ENCODE measurements at places on chromosomes 4 and X. TPM values are rescaled to one million over a fixed set of nuclear protein-coding genes. Genes with fewer than 3 reads are reported as not detected.

GRCh38 chrX:82127228-82128123 lies 925.6 kb downstream of the SH3BGRL start:
- no peak for DNase-seq

- DNase-seq = no peak
Observed at GRCh38 chr4:166655231-166655630, 579.1 kb downstream of the SPOCK3 start.

- DNase-seq = peak; percentile 26
Observed at GRCh38 chrX:68432648-68433047, 647 bp downstream of the OPHN1 start.

- no peak for DNase-seq
Observed at GRCh38 chr4:166896254-166896653, 338.0 kb downstream of the SPOCK3 start.

DNA sequence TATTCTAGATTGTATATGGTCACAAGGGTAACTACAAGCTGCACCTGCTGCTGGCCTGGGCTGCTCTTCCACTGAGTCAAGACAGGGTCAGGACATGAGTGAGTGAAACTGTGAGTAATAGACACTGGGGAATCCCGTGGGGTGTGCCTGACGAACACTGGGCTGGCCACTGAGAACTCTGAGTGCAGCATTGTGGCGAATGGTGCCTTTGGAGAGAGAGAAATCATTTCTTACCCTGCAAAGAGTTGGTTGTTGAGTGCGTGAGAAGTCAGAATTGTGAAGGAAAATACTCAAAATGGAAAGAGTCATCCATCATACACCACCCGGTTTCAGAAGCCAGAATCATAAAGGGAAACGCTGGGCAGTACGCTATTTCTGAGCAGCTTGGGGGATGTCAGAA lies 43.1 kb upstream of the LSM6 start:
- no peak for DNase-seq

GRCh38 chr4:158002173-158002572 lies 170.7 kb downstream of the GASK1B start:
- no peak for DNase-seq

DNA sequence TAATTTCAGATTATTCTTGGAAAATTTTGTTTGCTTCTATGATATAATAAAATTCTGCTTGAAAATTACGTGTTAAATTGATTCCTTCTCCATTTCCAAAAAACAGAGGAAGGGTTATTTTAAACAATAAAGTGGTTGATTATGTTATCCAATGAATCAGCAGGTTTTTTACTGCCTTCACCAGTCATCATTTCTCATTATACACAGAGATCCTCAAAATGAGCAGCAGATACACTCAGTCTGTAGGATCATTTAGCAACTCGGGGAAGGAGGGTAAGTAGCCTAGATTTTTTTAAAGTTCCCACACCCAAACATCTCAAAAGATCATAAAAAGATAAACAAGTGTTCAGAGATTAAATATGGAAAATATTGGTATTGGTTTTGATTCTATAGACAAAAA lies 6.8 kb upstream of the TMEM144 start:
- no peak for DNase-seq

DNA sequence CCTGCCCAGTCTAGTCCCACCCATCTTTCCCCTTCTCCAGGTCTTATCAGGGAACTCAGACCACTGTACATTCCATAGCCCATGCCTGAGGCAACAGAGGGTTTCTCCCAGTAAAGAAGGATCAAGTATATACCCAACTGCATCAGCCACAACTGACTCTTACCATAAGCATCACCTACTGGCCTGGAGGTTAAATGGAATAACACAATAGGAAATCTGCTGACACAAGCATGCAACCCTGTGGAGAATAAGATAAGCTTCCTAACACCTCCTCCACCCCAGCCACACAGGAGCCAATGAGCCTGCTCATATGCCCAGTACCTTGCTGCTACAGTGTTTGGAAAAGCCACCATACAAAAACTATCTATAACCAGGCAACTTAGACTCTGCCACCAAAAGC lies 34.6 kb upstream of the PLK4 start:
- no peak for DNase-seq

DNA sequence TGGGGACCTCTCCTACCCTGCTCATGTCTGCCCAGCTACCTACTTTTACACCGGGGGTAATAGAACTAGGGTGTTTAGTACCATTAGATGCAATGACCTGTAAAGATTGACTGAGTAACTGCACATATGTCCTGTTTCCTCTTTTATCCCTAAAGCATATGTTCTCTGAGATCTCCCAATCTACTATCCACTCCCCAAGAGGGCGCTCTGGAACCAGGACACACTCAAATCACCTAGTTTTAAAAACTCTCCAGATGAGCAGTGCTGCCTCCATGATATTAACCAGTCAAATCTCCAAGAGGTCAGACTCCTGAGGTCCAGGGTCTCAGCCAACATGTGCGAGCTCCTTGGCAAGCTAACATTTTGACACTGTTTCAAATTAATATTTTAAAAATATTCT lies 87.0 kb upstream of the TSPAN5 start:
- peak; percentile 18 for DNase-seq

DNA sequence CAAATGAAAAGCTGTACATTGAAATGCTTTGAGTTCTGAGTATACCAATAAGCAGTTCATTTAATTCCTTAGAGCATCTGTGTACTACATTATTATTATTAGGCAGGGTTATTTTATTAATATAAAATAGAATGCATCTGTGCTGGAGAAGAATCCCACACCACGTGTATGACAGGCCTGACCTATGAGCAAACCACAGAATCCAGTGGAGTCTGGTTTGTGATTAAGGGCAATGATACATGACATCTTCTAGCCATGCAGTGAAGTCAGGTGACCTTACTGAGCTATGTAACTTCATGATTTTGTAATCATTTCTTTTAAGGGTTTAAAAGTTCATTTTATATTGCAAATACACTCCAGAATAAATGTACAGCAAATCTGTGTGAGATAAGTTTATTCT lies 1165.0 kb upstream of the TENM3 start:
- no peak for DNase-seq

DNA sequence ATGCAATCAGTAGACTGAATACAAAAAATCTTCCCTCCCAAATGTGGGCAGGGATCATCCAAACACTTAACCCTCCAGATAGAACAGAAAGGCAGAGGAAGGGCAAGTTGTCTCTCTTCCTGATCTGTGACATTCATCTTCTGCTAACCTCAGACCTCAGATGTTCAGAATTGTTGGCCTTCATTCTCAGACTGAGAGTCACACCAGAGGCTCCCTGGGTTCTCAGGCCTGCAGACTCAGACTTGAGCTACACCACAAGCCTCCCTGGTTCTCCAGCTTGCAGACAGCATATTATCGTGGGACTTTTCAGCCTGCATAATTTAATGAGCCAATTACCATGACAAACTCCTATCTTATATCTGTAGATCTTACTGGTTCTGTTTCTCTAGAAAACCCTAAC lies 1471.6 kb upstream of the ADGRL3 start:
- DNase-seq = no peak

DNA sequence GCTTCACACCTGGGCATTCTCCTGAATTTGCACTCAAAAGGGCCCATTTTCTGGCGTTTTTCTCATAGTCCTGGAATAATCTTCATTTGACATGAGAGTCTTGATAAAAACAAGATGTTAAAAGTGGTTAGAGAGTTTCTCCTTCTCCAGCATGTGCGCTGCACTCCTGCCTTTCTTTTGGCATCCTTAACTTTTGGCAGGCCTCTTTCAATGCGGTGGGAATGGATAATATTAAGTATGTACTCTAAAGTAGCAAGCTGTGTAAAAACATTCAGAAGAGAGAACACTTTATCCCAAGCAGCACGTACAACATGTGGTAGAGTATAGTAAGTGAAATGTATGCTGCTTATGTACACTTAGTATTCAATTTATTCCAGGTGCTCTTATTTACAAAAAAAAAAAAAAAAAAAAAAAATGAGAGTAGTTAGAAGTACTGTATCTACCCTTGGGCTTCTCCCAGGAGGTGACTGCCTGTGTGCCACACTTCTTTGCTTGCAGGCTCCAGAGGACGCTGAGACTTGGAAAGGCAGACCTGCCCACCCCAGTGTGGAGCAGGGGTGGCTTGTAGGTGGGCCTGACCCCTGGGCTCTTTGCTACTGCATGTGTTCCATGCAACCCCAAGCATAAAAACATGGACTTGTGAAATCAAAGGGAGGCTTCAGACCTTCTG lies 3.9 kb downstream of the FGF2 start:
- DNase-seq = no peak

GRCh38 chr4:560731-561291 lies 15.3 kb downstream of the TMEM271 start:
- DNase-seq = no peak

DNA sequence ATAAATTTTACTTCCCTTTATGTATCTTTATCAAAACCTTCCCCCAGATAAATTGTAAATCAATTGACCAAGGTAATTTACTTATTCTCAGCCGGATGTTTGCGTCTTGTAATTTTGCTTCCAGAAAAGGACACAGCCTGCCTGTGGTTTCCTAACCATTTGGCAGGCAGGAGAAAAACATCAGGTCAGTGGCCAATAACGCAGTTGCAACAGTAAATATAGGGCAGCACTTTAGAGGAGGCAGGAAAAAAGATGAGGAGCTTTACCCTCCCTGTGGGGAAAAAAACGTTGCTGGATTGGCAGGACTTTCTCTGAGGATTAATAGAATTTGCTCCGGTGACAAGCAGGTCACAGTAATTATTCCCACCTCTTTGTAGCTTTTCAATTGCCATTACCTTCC lies 2618.1 kb downstream of the ARAP2 start:
- DNase-seq = no peak

DNA sequence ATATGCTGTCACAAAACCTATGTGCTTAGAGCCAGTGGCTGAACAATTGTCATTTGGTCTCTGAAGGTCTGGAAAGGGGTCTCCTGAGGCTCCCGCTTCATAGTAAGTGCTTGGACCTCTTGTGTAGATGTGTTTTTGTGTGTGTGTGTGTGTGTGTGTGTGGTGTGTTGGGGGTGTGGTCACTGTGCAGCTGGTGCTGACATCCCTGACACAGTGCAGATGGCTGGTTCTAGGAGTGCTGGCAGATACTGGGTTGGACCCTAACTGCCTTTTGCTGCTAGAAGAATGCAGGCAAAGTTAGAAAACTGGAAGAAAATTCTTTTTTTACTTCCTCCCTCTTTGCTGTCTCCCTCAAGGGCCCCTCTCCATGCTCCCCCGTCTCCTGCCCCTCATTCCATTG lies 1872.6 kb downstream of the ARAP2 start:
- no peak for DNase-seq

DNA sequence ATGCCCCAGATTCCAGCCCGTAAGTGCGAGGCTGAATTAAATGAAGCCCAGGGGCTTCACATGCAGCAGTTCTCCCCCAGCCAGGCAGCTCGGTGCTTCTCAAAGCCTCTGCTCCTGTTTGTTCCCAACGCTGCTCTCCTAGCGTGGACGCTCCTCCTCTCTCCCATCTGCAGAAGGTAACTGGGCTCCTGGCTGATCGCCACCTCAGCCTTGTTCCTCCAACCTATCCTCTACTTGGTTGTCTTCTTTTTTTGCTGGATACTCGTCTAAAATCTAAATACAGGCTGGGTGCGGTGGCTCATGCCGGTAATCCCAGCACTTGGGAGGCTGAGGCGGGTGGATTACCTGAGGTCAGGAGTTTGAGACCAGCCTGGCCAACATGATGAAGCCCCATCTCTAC lies 70.3 kb downstream of the NSUN7 start:
- no peak for DNase-seq

DNA sequence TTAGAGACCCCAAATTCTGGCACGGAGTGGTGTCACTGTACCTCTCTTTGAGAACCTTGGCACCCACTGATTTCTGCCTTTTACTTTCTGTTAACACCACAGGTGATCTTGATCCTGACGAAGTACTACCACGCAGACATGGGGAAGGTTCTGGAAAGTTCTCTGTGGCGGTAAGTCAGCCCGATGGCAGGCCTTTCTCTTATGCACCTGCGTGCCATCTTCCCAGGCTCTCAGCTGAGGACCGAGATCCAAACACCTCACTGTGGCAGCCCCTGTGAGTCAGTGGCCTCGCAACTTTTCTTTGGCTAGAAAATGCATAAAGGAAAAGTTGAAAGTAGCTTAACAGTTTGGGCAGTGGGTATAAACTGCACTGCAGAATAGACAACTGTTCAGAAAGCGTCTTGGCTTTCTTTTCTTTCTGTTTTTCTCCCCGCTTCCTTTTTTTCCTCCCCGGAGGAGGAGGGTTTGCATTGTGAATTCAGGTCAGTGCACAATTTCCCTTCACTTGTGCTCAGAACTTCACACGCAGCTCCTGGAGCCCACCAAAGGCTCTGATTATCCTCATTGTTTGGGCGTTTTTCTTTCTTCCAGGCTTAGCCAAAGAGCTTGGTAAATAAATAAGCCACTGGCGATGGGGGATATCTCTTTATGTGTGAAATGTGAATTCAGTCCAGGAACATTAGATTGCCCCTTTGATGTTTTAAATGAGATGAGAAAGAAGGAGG lies 38.4 kb downstream of the PSAPL1 start:
- no peak for DNase-seq

DNA sequence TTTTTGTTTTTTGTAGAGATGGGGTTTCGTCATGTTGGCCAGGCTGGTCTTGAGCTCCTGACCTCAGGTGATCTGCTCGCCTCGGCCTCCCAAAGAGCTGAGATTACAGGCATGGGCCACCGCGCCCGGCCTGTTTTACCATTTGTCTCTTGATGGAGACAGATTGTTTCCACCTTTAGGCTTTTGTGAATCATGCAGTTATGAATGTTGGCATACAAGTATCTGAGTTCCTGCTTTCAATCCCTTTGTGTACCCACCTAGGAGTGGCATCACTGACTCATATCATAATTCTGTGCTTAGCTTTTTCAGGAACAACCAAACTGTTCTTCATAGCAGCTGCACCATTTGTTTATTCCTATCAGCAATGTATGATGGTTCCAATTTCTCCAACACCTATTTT lies 20.2 kb upstream of the MGST2 start:
- no peak for DNase-seq

- DNase-seq = no peak
Observed at GRCh38 chr4:139749338-139749737, 83.7 kb downstream of the MGST2 start.

GRCh38 chr4:39521253-39521919 lies 5.9 kb downstream of the UGDH start:
- DNase-seq = no peak

- DNase-seq = no peak
Observed at GRCh38 chrX:1519022-1519497, 17.9 kb downstream of the P2RY8 start.

The S100P gene
- 63.5 TPM for polyA plus RNA-seq

The SPIN2A gene
- not detected for polyA plus RNA-seq

The FBXW7 gene
- polyA plus RNA-seq = 10.0 TPM

The RHOXF2 gene
- polyA plus RNA-seq = not detected

The SYP gene
- polyA plus RNA-seq = 2.2 TPM

The SFRP2 gene
- polyA plus RNA-seq = 1.1 TPM

The HAND2 gene
- 4.1 TPM for polyA plus RNA-seq

The CRMP1 gene
- polyA plus RNA-seq = 0.22 TPM

The OTC gene
- polyA plus RNA-seq = 75.6 TPM

The TKTL2 gene
- polyA plus RNA-seq = 0.01 TPM

The AKAP4 gene
- not detected for polyA plus RNA-seq

The SMIM31 gene
- polyA plus RNA-seq = 86.1 TPM

All from small intestine (tissue), 16 donors.